Amniotic epithelial cell (primary cell): ENCODE measurements at places on chromosomes 2 and 18.

DNA sequence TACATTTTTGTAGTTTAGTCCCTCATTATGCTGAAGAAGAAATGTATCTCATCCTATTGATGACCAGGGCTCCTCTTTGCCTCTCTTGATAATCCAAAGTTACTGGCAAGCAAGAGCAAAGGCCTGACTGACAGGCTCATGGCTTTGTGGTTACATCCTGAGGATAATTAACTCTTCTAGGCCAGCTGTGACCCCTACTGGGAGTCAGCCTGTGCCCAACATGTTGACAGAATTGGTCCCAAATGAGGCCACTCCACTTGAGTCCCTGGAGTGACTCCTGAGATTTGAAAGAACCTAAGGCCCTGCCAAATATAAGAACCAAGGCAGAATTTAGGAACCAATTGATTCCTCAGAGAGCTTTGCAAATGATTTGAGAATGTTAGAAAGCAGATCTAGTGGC lies 973.8 kb upstream of the CELF4 start:
- no peak for DNase-seq

GRCh38 chr18:59986139-59986538 lies 86.3 kb downstream of the PMAIP1 start:
- no peak for DNase-seq

GRCh38 chr18:45755934-45756333 lies 32.0 kb downstream of the SLC14A1 start:
- no peak for DNase-seq

DNA sequence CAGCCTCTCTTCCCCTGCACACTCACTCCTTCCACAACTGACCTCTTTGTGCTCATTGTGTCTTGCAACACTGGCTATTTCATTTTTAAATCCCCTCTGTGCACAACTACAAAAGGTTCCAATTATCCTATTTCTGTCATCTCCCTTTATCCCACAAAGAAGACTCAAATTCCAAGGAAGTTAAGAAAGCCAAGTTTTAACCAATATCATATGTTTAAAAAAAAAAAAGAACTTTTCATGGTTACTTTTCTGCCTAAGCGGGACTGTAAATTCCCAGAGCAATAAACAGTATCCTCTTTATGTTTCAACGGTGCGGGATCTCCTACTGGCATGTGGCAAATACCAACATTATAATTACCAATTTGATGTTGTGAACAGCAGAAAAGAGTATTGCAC lies 83.8 kb downstream of the DOCK10 start:
- DNase-seq: no peak

GRCh38 chr18:49360582-49360981 lies 99.9 kb downstream of the DYM start:
- no peak for DNase-seq

- no peak for DNase-seq
Measured at GRCh38 chr2:136408795-136409194, 290.8 kb upstream of the CXCR4 start.

DNA sequence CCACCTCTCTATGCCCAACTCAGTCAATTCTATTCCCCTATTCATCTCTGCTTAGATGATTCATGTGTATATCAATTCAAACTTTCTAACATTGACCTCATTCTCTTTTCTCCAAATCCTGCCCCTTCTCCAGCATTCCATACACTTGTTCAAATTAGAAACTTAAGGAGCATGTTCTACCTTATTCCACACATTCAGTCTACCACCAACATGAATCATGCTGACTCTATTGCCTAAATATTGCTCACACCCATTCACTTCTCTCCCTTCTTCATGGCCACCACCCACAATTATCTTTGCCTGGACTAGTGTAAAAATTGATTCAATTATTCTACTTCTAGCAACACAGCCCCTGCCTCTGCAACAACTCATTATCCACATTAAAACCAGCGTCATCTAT lies 147.5 kb downstream of the VWC2L start:
- DNase-seq: no peak
